WTC11 (cell line): ENCODE measurements at places on chromosomes 4 and X. TPM values are rescaled to one million over a fixed set of nuclear protein-coding genes. Genes with fewer than 3 reads are reported as not detected.

- no peak for DNase-seq
Measured at GRCh38 chr4:3297066-3297859, 4.4 kb downstream of the RGS12 start.

DNA sequence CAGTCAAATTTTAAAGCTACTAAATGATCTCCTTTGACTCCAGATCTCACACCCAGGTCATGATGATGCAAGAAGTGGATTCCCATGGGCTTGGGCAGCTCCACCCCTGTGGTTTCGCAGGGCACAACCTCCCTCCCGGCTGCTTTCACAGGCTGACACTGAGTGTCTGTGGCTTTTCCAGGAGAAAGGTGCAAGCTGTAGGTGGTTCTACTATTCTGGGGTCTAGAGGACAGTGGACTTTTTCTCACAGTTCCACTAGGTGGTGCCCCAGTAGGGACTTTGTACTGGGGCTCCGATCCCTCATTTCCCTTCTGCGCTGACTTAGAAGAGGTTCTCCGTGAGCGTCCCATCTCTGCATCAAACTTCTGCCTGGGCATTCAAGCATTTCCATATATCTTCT, 845.2 kb downstream of the PCDH18 start:
- DNase-seq: peak; percentile 14

The GPR143 gene
- 11.7 to 18.3 TPM (median 14.0 TPM) in 3 replicates for total RNA-seq

- DNase-seq: no peak
Measured at GRCh38 chr4:81650606-81651242, 179.0 kb upstream of the RASGEF1B start.

The UGT2B15 gene
- total RNA-seq: 0.22 to 0.25 TPM (median 0.25 TPM) in 3 replicates

- no peak for DNase-seq
Measured at GRCh38 chr4:4417886-4418285, 31.0 kb downstream of the NSG1 start.

The PNMA5 gene
- total RNA-seq: 0.13 to 0.27 TPM (median 0.25 TPM) in 3 replicates

- no peak for DNase-seq
Measured at GRCh38 chr4:16626945-16627344, 271.5 kb downstream of the LDB2 start.

DNA sequence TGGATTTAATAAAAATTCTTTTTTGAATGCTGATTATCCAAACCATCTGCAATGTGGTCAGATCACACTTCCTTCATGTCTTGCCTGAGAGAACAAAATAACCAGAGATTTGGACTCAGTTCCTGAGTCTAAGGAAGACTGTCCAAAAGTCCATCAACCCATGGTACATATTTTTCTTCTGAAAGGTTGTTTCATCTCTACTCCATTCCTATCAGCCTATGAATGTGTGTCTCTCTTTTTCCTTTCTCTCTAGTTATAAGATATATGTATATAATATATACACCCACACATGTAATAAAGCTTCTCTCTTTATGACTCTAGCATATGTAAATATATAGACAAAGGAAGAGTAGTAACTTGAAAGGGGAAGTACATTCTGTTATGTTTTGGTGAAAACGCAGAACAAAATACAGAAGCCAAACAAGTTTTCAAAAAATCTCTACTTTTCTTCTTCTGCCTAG, 226.9 kb downstream of the ARHGAP24 start:
- no peak for DNase-seq

- DNase-seq: no peak
Measured at GRCh38 chr4:81737865-81738559, 266.3 kb upstream of the RASGEF1B start.

- DNase-seq: no peak
Measured at GRCh38 chrX:16185725-16186136, 18.4 kb downstream of the MAGEB17 start.

The TKTL1 gene
- 0.46 to 0.53 TPM in 2 of 3 replicates, not detected in the other for total RNA-seq
